Cortex of kidney (tissue), 1 donor: ENCODE measurements at places on chromosomes 2 and 18.

DNA sequence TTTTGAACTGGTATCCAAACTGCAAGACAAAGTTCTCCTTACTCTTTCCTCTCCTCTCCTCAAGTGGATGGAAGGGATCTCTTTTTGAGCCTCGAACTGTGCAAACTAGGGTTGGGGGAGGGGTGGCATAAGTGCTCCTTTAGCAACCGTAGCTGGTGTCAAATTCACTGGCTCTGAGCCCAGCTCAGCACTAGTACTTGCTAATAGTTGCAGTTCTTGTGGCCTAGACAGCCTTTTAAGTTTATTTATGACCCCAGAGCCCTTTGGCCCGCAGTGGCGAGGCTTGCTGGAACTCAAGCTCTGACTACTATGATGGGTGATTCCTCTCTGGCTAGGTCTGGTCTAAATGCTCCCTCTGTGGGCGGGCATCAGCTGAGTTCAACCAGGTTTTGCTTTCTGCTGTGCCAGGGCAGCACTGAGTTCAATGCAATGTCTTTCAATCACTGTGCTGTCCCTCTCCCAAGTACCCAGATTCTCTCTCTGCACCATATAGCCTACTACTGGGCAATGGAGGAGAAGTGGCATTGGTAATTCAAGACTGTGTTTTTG is 528.4 kb upstream of the SYT4 start:
- DNase-seq: no peak

- no peak for DNase-seq
Observed at GRCh38 chr2:206971805-206972204, 32.5 kb downstream of the CPO start.

DNA sequence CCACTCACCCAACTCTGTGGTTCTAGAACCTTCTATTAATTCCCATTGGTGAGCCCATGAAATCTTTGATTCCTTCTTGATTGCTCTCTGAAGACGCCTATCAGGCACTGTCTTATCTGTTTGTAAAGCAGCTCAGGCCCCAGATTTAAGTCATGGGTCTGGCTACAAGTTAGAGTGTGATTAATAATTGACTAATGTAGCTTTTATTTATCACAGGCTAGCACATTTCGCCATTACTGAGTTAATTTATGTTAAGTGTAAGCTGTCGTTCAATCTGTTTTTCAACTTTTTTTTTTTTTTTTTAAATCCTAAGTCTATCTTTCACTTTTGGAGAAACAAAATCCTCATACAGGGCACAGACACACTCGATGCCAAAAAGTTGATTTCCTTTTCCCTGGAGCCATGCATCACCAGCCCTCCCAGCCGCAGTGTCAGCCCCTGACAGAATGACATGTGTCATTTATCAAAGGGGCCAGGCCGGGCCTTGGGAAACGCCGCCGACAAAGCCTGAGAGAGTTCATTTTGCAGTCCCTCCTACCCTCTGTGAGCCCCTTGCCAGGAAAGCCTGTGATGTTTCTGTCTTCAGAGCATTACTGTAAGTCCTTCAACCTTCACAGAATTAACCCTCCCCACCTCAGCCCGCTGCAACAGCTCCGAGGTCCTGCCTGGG is 15.8 kb downstream of the TSHZ1 start:
- no peak for DNase-seq

DNA sequence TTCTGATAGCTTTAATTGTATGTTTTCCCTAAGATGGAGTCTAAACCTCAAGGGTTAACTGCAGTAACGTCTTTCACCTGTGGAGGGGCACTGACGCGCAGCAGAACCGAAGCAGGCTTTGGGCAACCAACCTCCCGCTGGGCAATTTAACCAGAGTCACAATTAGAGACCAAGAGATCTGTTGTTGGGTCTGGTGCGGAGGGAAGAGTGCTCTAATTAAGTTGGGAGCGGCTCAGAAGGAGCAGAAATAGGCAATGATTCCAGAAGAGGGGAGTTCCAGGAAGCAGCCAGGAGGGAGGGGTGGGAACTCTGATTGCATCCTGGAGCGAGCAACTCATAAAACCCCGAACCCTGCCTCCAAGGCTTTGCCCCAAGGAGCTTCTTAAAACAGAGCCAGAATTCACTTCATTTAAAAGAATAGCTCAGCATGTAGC is 245.8 kb downstream of the PAX3 start:
- no peak for DNase-seq

DNA sequence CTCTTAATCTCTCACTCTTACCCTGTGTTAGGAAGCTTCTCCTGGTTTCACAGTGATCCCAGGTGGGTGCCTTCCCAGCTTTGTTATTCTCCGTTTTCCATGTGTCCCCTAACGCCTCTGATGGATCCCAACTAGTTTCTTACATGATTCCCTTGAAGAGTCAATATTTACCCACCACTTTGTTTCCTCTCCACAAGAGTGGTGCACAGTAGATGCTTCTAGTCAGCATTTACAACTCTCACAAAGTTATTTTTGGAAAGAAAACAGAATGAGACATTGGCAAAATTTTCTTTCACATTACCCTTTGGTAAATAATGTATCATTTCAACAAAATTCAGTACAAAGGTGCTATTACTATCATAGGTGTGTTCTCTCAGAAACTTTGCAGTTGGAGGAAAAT is 1611.1 kb upstream of the ZEB2 start:
- DNase-seq: no peak

- DNase-seq: no peak
Observed at GRCh38 chr2:147133286-147133908, 711.4 kb upstream of the ACVR2A start.
